ENCODE measurements at places on chromosomes 4 and X.
A peak's percentile ranks its signal among the peaks of the same experiment; 100 is the strongest.

DNA sequence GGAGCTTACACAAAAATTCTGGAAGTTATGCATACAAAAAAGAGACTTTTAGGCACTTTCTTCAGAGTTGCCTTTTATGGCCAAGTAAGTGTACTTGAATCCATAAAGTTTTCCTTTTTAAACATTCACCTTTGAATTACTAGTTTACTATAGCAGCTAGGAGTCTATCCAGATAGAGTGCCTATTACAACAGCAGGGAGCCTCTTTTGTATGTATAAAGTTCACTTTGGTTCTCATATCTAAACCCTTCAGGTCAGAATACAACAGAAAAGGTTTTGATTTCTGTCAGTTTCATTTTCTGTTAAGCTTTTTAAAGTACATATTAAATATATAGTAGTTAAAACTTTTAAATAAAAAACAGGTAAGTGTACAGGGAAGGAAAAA, 51.4 kb upstream of the IL13RA1 start:
- no peak for DNase-seq

DNA sequence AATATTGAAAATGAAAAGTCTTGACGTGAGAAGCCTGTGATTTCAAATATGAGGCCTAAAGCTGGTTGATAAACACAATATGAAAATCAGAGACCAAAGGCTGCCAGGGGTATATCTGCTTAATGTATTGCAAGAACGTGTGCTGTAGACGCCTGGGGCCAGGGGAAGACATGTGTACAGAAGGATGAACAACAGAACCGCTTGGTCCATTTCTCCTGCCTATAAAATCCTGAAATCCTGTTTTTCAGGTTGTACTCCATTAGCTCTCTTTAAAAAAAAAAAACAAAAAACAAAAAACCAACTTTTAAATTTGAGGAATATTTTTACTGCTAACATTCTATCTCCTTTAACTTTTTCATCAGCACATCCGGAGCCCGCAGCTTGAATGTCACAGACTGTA, 109.2 kb downstream of the STOX2 start:
- DNase-seq = no peak

- DNase-seq = no peak
Observed at GRCh38 chr4:173538909-173539445, 8.9 kb upstream of the HAND2 start.

- peak; percentile 17 for DNase-seq
Observed at GRCh38 chrX:13763489-13763888, 28.9 kb downstream of the OFD1 start.

- no peak for DNase-seq
Observed at GRCh38 chr4:147789596-147789995, 57.7 kb downstream of the ARHGAP10 start.

DNA sequence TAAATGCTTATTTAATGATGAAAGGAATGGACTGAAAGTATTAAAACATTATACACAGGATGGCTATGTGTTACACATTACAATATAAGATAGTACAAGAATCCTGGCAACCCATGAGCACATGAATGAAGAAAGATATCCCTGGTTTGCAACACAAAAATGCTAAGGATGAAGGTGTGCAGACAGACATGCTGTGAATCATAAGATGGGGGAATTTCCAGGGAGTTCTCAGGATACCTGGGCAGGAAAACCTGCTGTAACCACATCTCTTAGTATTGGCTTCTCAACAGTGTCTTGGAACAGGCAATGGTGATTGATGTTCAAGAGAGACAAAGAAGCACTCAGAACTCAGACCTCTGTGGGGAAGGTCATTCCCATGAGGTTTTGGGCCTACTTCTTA, 23.9 kb upstream of the ANOS1 start:
- no peak for DNase-seq

GRCh38 chrX:18895189-18895951, 88.5 kb downstream of the PHKA2 start:
- peak; percentile 82 for DNase-seq

- DNase-seq = no peak
Observed at GRCh38 chr4:147363514-147363913, 117.4 kb upstream of the EDNRA start.

- no peak for DNase-seq
Observed at GRCh38 chr4:183329954-183330742, 7.9 kb upstream of the CLDN24 start.

- DNase-seq = no peak
Observed at GRCh38 chr4:80086296-80086695, 13.3 kb upstream of the ANTXR2 start.

GRCh38 chr4:624705-625590, at the start of gene PDE6B:
PDE6B (plus strand) TSS chr4:625573; CDS start chr4:625627, 54 bp downstream.
- no peak for DNase-seq

- no peak for DNase-seq
Observed at GRCh38 chrX:155246748-155247147, 17.5 kb downstream of the RAB39B start.

DNA sequence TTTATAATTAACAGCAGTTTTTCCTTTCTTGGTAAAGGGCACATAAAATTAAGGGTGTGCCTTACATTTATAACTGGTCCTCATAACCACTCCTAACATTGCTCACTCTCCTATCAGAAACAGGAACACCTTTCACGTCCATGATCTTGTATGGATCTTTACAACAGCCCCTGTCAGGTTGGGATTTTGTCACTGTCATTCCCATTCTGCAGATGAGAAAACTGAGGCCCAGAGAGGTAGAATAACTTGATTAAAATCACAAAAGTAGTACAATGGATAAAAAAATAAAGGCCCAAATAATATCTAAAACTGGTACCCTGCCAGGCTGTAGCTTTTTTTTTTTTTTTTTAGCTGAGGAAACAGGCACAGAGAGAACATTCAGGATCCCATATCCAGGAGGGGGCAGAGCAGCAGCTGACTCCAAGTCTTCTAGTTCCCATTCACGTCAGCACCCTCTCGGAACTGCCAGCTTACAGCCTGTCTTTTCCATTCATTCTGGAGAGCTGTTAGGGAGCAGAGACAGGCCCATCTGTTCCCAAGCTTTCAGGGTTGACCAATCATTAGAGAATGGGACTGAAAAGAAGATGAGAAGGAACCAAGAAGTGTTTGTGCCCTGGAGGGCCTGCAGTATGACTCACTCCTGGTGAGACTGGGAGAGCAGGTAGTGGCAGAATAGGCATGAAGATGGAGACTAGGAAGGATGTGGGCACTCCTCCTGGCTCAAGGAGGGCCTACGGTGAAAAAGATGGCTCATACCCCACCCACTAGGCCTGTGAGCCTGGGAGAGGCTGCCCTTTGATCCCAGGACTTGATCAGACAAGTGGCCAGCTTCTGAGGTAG, 7.3 kb downstream of the SUV39H1 start:
- peak; percentile 33 for DNase-seq

DNA sequence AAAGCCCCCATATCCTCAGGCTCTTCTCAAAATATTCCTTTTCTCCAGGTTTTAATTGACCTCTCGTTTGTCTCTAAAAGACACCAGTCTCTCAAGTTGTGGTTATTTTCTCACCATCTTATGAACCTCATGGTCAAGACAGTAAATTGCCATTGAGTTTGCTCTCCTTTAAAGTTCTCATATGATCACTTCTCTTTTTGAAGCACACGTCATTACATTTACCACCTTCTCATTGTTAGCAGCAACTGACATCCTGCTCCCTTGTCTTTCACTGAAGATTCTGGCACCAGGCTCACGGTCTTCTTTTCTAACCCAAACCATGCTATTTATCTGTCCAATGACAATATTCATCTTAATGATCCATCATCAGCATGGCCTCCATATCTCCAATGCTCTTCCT, 324.2 kb downstream of the TMA16 start:
- no peak for DNase-seq

GRCh38 chr4:102518703-102519131, 17.6 kb downstream of the NFKB1 start:
- DNase-seq = no peak

DNA sequence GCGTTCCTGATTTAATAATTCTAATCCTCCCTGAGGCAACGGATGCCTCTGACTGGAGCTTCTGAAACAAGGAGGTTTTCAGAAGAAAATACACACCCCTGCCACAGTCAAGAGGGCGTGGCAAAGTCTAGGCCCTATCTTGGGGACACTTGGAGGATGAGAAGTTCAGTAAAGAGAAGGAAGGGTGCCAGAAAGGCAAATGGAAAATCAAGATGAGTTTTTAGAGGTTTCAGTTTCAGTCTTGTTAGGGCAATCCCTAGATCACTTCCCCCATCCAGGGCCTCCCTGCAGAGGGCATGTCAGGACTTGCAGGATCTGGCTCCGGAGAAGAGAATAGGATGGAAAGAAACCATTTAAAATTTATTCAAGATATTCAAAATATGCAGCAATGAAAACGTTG, 28.5 kb upstream of the FGF2 start:
- DNase-seq = peak; percentile 97

DNA sequence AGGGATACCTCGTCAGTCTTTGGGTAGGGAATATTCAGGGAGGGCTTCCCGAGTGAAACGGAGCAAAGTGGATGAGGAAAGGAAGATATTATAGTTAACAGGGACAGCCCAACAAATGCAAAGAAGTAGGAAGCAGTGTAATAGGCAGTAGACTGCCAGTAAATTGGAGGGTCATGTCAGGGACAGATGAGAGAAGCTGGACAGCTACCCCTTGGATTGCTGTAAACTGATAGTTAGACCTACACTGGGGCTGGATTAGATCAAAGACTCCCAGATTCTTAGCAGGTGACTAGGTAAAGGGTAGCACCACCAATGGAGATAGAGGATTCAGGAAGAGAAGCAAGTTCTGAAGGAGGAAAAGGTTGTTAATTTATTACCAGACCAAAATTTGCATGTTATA, 48.0 kb downstream of the NPNT start:
- DNase-seq = no peak

DNA sequence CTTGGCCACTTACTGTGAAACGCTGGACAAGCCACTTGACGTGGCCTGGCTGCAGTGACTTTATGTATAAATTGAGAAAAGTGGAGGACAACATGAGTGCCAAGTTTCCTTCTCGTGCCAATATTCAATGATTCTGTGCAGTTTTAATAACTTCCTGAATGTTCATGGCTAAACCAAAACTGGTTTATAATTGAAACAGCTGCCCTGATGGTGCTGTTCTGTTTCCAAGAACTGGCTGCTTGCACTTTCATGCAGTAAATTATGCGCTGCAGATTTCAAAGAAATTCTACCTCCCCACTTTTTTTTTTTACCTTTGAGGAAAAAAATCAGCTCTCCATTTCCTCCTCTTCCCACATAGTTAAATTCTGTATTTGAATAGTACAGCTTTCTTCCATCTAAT, 205.2 kb upstream of the CASK start:
- DNase-seq = no peak

- peak; percentile 6 for DNase-seq
Observed at GRCh38 chr4:170088716-170089115, 1.0 kb downstream of the AADAT start.

DNA sequence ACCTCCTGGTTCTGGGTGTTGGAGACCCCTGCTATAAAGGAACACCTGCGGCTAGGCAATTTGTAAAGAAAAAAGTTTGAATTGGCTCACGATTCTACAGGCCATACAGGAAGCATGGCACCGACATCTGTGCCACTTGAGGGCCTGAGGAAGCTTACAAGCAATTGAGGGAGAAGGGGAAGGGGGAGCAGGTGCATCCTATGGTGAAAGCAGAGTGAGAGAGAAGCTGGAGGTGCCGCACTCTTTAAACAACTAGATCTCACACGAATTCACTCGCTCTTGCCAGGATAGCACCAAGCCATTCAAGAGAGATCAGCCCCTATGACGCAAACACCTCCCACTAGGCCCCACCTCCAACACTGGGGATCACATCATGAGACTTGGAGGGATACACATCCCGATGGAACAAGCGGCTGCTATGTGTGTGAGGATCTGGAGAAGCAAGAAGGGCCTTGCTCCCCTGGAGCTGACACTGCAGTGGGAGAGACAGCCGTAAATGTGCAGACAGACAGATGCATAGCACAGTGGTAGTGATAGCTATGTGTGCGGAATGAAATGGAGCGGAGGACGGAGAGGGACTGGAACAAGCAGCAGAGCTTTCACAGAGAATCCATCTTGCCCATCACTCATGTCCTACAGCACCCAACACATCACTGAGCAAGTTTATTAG, 60.7 kb upstream of the HELT start:
- no peak for DNase-seq

- peak; percentile 69 for DNase-seq
Observed at GRCh38 chr4:77538574-77539157, 67.0 kb upstream of the CXCL13 start.

Data from LHCN-M2 (cell line).